ENCODE measurements at places on chromosomes 5 and 9.

DNA sequence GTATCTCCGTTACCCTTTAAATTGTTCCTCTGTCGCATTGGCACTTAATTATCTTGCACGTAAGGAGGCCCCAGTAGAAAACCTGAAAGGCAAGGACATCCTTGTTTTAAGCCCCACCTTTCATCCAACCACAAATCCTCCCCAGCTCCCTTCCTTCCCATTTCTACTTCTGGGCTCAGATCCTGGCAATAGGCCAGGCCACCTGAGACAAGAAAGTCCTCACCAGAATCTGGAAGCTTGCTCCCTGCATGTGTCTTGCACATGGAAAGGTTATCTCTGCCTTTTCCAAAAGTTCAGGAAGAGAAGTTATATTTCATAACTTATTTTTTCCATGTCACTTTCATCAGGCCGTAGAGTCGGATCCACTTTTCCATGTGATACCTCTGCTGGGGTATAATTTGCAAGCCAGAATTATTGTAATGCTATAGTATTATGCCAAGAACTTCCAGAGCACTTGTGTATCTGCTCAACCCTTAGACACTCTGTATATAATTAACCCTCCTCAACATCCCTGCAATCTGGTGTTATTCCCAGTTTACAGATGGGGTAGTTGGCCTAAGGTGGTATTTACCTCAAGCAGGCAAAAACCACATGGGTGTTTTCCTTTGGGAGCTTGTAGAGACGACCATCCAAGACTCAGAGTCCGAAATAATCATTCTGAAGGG is 2.6 kb upstream of the SHB start:
- DNase-seq: no peak

DNA sequence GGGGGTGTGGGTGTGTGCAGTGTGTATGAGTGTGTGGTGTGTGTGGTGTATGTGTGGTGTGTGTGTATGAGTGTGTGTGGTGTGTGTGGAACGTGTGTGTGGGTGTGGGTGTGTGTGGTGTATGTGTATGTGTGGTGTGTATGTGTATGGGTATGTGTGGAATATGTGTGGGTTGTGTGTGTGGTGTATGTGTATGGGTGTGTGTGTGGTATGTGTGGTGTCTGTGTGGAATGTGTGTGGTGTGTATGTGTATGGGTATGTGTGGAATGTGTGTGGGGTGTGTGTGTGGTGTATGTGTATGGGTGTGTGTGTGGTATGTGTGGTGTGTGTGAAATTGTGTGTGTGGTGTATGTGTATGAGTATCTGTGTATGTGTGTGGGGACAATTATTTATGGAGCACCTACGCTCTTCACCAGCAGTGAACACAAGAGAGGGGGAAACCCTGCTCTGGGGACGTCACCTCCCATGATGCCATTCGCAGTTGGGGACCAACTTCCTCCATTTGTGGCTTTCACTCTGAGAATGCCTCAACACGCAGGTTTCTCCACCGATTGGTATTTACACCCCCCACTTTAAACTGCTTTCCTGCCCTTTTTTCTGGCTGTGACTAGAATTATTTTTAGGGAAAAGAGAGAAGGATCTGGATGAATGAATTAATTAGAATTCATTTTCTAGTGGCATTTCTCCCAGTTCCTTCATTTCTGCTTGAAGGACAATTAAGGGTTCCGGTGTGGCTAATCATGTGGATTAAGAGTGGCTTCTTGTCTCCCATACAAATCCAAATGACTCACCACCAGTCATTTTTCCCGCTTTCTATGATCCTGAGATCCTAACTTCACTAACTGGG is 238.1 kb downstream of the ROR2 start:
- peak; percentile 73 for DNase-seq

DNA sequence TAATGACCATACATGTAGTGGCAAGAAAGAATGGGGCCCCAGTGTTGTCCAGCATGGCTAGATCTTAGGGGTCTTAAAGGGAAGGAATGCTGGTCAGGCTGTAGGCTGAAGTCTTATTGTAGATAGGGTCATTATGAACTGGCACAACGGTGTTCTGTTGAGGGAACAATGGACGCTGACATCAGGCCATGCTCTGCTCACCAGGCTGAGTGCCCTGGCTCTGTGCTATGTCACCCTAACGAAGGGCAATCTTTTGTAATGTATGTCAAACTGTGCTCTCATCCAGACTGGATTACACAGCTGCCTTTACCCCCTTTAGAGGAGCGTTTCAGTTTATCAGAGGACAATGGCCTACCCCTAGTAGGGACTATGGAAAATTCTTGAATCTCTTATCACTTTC is 14.6 kb upstream of the ZNF608 start:
- DNase-seq: no peak

GRCh38 chr9:124752967-124753366 is 18.1 kb downstream of the NR6A1 start:
- DNase-seq: peak; percentile 80

- no peak for DNase-seq
These were observed 12.6 kb upstream of the SLC12A7 start for GRCh38 chr5:1124205-1125029.

DNA sequence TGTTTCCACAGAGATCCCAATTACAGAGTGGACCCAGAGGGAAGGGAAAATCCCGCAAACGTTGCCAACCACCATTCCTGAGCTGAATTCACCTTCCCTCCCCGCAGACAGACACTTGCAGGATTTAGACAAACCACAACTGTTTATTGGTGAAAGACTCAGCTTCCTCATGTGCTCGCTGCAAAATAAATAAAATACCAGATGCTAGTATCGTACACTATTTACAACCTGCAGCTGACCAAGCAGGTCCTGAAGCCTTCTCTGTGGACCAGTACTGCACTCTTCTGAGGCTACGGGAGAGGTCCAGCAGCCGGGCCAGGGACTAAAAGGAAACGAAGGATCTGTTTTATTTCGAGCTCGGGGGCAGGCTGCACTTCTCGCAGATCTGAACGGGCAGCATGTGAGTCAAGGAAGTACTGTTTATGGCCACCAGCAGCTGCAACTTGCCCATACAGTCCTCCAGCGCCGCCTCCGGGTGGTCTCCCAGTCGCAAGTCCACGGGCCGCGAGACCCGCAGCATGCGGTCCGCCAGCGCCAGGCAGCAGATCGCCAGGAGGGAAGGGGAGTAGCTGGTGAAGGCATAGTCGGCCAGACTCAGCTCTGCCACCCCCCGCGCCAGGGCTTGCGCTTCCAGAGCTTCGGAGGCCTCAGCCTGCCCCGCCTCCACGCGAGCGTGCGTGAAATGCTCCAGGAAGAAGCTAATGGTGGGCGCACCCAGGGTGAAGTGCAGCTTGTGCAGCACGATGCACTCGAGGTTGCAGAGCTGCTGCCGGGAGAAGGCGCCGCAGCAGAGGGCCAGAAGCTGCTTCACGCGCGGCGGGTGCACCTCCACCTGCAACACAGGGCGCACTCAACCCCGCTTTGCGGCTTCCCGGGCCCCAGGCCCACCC is 2.1 kb downstream of the CCNO start:
- no peak for DNase-seq

GRCh38 chr5:118651002-118651401 is 337.3 kb downstream of the DTWD2 start:
- no peak for DNase-seq

- peak; percentile 99 for DNase-seq
These were observed 17.1 kb downstream of the KCTD16 start for GRCh38 chr5:144187699-144188294.
